NCI-H1092 treated with DMSO at 0.1 percent for 48 hours (cell line): ENCODE measurements at places on chromosomes 16 and 17.

DNA sequence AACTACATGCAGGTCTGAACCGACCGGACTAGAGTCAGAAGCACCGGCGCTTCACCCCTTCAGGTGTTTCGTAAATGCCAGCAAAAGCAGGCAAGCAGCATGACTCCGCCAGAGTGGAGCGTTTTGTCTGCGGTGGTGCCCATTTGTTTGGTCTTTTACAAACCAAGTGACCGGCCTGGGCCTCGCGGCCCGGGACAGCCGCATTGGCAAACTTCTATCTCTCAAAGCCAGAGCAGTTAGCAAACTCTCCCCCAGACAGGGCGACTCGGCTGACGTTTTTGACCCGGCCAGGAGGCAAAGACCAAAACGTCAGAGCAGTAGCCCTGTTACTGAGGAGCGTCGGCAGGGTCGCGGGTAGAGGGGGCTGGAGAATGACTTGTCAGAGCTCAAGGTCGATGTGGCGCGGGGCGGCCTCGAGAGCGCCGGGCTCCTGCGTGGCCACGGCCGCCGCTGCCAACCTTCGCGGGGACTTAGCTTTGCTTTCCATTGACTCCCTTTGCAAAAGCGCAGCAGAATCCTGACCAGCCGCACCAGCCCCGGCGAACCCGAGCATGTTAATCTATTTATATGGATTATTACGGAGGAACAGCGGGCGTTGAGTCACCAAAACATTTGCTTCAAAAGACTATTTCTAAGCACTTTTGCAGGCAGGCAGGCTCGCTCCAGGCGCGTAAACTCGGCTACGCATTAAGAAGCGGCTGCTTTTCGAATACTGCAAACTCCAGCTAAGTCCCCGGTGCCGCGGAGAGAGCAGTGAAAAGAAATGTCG, 763 bp upstream of the SOX9 start:
- DNase-seq: peak; percentile 49

GRCh38 chr16:2486645-2487516, 12.0 kb downstream of the TBC1D24 start:
- peak; percentile 41 for DNase-seq

DNA sequence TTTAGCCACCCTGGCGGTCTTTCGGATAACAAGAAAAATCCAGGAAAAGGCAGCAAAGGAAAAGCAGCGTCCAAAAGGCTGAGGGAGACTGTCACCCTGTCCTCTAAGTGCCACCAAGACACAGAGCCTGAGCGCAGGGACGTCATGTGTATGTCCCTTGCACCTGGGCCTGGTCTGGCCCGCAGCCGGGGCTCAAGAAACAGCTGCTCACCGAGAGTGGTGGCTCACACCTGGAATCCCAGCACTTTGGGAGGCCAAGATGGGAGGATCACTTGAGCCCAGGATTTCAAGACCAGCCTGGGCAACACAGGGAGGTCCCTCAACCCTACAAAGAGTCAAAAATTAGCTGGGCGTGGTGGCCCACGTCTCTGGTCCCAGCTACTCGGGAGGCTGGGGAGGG, 9.2 kb upstream of the MEAK7 start:
- DNase-seq: no peak

GRCh38 chr17:5283571-5284315, 1.7 kb downstream of the RABEP1 start:
- DNase-seq: no peak
